ENCODE measurements at places on chromosomes 11 and 22.

DNA sequence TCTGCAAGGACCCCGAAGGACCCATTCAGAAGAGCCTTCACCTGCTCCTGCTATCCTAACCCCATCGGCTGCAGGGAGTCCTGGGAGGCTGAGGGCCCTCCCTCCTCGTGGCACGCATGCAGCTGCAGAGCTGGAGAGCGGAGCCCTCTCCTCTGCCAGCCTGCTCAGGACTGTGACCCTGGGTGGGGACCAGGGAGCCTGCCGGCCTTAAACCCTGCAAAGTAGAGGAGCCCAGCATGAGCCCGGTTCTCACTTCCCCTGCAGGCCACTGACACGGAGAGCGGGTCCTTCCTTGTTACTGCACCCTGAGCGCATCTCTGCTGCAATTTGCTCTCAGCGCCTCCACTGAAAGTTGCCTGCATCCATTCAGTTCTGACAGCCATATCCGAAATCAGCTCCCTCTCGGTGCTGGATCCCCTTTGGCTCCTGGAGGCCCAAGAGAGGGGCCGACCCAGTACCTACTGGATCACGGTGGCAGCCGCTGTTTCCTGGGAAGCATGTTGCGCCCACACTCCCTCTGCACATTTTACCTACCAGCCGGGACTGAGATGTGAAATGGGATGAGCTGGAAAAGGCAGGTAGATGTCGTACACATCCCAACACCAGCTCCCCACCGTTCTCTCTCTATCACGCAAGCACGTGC lies 312.1 kb downstream of the NTM start:
- DNase-seq, result no peak

DNA sequence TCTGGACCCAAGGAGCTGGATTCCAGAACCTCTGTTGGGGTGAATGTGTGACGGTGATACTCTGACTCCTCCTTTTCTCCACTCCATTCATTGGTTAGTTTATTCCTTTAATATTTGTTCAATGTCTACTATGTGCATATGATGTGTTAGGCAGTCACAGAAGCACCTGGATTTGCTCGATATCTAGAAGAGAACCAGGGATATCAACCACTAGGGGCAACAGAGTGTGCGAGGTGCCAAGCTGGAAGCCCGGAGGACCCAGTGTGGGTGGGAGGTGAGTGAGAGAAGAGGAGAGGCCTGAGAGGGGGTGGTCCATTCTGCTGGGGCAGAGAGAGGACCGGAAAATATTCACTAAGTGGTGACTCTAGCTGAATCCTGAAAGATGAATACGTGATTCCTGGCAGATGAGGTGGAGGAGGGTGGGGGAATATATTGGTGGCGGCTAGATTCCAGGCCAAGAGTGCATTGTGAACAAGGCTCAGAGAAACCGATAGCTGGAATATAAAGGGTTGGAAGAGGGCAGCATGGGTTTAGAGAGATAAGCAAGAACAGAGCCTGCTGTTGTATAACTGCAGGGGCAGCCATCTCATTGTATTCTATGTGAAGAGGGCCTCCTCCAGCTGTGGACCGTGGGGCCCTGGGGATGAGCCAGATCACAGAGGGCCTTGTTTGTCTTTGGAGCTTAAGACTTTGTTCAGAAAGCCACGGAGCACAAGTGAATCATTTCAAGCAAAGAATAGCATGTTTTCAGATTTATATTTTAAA lies 6.9 kb upstream of the TIMP3 start:
- no peak for DNase-seq

DNA sequence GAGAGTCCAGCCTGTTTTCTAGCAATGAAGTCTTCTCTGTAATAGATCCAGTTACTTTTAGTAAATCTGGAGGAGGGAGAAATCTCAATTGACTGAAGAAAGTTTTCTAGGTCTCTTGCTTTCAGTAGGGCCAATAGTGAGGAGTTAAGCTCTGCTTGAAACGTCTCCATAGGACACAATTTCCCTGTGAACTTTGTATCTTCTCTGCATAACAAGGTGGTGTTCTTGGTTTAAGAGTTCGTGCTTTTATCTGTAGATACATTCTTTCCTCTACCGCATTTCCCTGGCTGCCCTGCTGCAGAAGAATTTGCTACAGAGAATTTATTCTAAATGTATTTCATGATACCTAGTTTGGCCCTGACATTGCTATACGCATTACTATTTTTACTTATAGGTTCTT lies 183.1 kb downstream of the ARHGAP42 start:
- DNase-seq, result no peak

DNA sequence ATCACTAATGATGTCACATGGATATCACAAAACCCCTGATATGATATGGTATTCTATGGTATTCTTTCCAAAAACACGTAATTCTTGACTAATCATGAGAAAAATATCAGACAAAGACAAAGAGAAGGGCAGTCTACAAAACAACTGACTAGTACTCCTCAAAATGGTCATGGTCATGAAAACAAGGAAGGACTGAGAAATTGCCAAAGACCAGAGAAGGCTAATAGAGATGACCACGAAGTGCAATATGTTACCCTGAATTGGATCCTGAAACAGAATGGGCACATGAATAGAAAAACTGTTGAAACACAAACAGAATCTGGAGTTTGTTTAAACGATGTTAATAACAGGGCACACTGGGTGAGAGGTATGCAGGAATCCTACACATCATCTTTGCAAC lies 10.2 kb downstream of the CKAP5 start:
- no peak for DNase-seq

DNA sequence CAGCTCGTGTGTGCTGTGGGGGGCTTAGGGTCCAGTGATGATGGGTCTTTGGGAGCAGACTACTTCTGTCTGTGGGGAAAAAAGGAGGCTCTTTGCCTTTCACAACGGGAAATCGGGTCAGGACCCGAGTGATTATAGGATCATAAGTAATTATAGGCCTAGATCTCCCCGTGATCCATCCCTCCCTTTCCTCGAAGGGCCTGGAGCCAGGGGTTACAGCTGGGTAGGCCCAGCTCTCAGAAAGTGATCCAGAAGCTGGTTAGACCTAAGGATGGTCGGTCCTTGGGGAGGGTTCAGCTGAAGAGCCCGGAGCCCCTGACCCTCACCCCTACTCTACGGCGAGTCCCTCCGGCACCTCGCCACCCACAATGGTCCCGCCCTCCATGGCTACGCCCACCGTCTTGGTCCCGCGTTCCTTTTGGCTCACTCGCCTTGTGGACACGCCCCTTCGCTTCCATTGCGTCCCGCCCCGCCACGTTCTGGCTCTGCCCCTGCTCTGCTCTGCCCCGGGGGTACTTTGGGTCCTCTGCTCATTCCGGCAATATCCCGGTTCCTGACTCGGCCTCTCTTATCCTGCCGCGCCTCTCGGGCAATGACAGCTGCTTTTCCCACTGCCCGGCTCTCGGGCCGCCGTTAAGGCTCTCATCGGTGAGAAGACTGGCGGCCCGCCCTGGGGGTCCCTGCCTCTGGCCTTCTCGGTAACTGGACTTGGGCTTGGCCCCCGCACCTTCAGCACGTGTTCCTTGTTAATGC lies 5.0 kb downstream of the IGSF22 start:
- DNase-seq, result peak; percentile 70

DNA sequence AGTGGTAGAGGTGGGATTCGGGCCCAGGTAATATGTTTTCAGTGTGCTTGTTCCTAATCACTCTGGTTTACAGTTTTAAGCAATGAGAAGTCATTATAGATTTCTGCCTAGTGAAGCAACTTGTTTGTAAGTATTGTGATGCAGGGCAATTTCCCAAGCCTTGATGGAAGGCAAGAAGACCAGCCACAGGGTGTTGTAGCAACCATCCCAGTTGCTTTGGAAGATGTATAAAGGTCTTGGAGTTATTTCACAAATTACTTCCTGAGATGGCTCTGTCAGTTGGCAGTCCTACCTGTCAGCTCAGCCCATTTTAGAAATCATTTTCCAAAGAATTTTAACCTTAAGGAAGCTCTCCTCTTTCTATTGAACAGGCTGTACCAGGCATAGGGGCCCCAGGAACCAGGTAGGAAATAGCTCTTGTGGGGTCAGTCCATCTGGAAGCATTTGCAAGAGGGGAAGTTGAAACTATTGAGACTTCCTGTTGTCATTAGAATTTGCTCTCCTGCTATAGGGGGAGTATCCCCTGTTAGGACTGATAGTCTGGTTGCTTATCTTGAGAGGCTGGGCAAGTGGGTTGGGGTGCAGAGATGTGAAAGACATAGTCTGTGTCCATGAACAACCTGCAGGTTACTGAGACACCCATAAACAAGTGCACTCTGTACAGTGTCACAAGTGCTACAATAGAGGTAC lies 47.9 kb downstream of the STIM1 start:
- DNase-seq, result no peak

DNA sequence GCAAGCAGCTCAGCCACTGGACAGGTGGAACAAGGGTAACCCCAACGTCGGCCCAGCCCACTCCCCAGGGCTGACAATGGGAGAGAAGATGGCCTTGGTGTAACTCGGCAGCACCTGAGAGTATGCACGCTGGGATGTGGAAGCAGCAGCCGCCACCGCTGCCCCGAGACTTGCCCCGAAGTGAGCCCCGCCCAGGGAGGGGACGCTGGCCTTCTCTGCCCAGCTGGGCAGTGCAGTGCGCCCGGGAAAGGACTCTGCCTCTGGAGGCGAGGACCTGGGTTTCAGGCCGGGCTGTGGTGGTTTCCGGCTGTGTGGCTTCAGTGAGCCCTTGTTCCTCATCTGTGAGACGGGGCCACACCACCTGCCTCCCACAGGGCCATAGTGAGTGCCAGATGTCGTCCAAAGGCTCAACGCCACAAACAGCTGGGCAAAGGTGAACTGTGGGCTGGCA lies 8.6 kb upstream of the POLDIP3 start:
- no peak for DNase-seq

- no peak for DNase-seq
Measured at GRCh38 chr22:35361001-35361558, 19.8 kb upstream of the HMOX1 start.

- no peak for DNase-seq
Measured at GRCh38 chr22:44729391-44730021, 22.9 kb upstream of the ARHGAP8 start.

- DNase-seq, result no peak
Measured at GRCh38 chr11:60315871-60316270, 11.2 kb upstream of the MS4A6E start.

Data from stimulated activated CD4-positive, alpha-beta T cell treated with anti-CD3 and anti-CD28 coated beads, Interleukin-4, amount 100 ng/mL, for 48 hours (primary cell).